ENCODE measurements at places on chromosomes 1 and 21.
A peak's percentile ranks its signal among the peaks of the same experiment; 100 is the strongest.

GRCh38 chr1:102098536-102098935 lies 101.8 kb upstream of the OLFM3 start:
- DNase-seq = peak; percentile 52

DNA sequence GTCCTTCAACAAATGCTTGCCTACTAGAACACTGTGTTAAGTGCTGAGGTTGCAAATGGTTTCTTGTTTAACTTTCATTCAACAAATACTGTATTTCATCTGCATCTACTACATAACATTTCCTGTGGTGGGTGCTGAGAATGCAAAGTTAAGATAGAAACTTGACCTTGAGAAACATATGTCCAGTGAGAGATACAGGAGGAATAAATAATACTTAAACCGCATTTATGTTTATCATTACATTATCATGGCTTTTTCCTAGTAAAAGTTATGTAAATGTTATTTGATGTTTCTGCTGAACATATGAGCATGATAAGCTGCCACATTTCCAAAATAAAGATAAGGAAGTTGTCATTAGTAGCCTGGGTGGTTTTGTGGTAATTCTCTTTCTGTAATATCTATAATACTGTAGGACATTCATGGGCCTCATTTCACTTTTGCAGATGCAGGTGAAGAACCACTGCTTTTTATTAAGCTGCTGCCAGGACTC lies 590.4 kb downstream of the PLPP3 start:
- DNase-seq = no peak

GRCh38 chr1:11568687-11569086 lies 85.5 kb downstream of the FBXO2 start:
- no peak for DNase-seq

DNA sequence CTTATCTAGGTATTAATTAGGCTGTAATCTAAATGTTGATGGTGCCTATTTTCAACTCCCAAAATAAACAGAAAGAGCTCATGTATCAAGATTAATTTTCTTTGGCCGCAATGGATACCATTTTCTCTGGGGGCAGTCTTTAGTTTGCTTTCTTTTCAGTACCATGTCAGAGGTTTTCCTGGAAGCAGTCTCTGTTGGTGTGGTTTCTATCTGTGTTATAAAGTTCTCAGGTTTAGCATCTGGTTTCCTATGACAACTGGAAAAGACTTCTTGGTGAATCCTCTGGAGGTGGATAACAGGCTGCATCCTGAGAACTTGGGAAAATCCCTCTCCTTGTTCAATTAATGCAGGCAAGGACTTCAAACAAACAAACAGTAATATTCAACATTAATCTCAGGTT lies 38.7 kb upstream of the BATF3 start:
- no peak for DNase-seq

GRCh38 chr1:154733621-154734020 lies 125.6 kb upstream of the ADAR start:
- DNase-seq = no peak

DNA sequence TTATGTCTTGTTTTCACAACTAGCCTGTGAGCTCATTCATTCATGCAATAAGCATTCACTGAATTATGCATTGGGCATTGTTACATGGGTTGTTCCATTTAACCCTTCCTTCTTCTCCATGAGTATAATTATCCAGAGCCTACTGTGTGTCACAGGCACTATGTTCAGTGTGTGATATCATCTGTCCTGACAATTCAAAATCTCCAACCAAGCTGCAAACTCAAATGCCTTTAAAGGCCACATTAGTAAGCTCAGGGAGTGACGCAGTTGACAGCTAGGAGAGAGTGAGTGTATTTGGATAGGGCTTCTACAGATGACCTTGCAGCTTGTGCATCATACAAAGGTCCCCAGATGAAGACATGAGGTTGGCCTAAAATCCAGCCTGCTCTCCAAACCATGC lies 289.5 kb downstream of the OMA1 start:
- no peak for DNase-seq

DNA sequence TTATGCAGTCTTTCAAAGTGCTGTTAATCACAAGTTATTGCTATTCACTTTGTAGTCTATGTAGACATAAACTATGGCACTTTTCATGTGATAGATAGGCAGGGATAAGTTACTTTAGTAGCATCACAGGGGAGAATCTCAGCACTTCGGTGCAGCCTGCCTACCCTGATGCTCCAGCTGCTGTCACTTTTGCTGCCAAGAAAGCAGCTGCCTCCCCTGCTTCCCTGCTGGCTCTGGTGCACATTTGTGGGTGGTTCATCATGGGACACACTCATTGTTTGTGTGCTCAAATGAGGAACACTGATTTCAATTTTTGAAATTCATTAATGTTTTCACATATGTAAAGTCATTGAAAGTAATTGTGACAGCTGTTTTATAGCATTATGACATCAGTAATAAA lies 272.6 kb downstream of the S1PR1 start:
- no peak for DNase-seq

- peak; percentile 95 for DNase-seq
Observed at GRCh38 chr1:232891071-232891470, 59.3 kb upstream of the NTPCR start.

DNA sequence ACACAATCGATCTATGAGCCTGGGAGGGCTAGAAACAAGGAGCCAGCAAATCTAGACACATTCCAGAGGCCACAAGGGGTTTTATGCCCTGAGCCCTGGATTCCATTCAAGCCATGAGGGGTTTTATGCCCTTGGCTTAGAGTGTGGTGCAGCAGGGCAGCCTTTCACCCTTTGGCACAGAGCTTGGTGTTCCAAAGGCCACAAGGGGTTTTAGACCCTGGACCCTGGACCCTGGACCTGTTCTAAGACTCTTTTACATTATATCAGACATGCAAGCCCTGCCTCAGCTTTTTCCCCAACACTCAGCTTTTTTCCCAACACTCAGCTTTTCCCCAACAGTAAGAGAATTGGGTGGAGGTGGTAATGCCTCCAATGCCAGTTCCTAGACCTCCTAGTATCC lies 13.3 kb downstream of the MSTO1 start:
- no peak for DNase-seq

DNA sequence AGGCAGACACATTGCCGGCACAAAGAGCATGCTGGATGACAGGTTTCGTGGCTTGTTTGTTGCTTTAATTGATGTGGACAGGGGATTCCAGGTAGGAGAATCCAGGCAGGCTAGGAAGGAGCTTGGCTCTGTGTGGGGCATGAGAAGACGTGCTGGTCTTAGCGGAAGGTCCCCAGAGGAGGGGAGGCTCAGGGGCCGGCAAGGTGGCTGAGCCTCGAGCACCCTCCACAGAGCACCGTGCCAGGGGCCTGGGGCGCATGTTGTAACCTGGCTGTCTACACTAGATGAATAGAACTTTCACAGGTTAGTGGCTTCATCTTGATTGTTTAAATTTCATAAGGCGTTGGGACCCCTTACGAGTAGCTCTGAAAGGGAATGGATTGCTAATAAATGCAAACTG lies 223.1 kb downstream of the CAMTA1 start:
- DNase-seq = no peak

DNA sequence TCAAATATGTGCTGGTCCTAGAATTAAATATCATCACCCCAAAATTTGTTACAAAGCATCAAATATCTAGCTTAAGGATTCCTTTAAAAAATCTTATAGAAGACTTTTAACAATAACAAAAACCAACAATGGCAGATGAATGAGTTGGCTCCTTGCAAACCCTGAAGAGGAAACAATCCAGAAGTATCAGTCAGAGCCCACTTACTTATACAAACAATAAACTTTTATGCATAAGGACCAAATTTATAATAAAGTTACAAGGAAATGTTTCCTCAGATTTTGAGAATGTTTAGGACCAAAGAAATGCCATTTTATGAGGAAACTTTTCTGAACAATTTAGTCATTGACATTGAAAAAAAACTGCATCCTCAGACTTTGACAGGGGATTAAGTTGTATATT lies 52.7 kb downstream of the LPAR3 start:
- no peak for DNase-seq

- no peak for DNase-seq
Observed at GRCh38 chr1:29824025-29824424, 587.7 kb downstream of the PTPRU start.

DNA sequence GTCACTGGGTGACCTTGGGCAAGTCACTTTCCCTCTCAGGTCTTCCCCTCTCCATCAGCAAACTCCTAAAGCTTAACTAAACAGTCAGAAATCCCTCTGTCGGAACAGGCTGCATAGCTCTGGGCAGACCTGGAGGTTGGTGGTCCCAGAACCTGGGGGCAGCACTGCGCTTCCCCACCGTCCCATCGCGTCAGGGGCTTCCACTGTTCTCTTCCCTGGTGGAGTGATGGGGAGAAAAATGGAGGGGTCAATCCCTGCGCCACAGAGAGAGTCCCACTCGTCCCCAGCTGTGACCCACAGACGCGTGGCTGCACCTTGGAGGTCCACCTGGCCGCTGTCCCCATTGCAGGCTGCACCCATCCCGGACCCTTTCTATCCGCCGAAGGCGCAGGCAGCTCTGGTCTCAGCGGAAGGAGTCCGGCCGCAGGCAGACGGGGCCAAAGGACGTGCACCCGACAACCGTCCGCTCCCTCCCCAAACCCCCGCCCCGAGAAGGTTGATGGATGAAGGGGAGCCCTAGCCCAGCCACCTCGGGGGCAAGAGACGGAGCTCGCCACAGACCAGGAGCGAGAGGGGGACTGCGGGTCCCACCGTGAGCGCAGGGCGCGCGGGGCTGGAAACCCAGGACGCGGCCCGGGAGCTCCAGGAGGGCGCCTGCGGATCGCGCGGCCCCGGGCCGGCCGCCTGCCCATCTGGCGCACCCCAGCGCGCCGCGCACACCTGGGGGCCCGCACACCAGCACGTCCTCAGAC lies 588 bp upstream of the WNT3A start:
- DNase-seq = no peak

- no peak for DNase-seq
Observed at GRCh38 chr1:93992954-93993353, 83.7 kb upstream of the GCLM start.

DNA sequence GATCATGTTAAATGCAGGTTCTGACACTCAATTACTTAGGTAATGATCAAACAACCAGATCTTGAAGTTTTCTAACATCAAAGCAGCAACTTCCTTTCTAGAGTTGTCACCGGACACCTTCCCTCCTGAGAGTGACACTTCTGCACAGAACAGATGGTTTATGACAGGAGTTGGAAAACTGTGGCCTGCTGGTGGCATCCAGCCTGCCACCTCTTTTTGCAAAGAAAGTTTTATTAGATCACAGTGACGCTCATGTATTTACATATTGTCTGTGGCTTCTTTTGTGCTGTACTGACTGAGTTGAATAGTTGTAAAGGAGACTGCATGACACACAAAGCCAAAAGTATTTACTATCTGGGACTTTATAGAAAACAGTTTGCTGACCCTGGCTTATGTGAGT lies 28.3 kb downstream of the DDR2 start:
- no peak for DNase-seq

- no peak for DNase-seq
Observed at GRCh38 chr1:172882385-172882784, 168.4 kb downstream of the TNFSF18 start.

GRCh38 chr1:153415850-153416570 lies at the start of gene S100A7A:
Gene S100A7A (plus strand): TSS chr1:153416520. CDS start chr1:153418083, 1,563 bp downstream.
- DNase-seq = no peak

DNA sequence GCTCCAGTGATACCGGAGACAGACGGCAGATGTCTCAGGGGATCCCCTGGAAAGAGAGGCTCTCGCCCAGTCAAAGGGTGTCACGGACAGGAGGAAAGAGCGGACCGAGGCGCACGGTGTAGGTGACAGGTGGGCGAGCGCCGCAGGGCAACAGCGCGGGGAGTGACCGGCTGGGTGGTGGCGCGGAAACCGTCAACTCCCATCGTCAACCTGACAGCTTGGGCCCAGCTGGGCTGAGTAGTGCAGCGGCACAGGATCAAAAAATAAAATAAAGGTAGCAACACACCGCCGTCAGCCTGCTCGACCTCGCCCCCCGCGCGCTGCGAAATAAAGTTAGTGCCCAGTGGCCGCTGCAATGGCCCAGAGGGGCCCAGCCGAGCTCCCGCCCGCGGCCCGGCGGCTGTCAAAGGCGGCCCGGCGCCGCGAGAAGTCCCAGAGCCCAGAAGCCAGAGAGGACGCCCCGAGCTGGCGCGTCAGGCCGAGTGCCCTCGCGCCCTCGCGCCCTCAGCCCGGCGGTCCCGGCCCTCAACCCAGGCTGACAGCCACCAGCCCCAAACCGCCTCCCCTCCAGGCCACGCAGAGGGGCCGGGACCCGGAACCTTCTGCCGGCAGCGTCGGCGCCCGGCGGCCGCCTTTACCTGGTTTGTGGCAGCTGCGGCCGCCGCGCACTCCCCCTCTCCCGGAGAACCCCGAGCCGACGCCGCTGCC lies at the start of gene LYST:
LYST (minus strand) TSS at position 702 of the 708 bp plus-strand sequence. CDS start 36,489 bp downstream, outside the sequence.
- peak; percentile 36 for DNase-seq

DNA sequence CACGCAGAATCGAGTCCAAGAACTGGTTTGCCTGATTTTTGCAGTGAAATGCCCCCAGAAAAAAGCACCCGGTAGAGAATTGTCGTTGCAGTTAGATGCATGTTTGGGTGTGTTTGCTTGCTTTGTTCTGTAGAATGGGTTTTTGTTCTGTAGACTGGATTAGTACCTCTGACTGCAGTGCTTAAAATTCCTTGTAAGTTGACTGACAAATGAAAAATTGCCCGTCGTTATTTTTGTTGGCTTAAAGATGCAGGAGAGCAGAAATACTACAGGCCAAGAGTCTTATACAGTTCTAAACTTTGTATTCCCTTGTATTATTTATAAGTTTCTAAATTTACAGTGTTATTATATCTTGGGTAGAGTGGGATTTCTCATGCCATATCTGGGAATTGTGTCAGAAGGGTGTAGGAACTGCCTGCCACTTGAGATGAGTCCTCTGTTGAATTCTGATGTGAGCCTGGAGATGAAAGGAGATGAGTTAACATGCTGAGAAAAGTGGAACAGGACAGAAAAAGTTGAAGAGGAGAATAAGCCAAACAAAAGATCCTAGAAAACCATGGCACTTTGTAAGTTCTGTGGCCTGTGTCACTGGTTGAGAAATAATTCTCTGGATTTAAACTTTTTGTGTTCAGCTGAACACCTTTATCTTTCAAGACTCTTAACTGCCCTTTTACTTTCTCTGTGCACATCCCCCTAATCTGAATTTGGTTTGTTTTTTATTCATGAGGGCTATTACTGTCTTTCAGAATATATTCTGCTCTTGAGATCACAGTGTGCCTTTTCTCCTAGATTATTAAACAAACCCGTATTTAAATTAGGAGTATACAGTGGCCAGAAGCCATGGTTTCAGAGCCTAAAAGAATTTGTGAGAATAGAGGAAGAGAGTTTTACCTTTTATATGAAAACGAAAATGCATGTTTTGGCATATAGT lies 1.4 kb downstream of the DESI2 start:
- peak; percentile 11 for DNase-seq

DNA sequence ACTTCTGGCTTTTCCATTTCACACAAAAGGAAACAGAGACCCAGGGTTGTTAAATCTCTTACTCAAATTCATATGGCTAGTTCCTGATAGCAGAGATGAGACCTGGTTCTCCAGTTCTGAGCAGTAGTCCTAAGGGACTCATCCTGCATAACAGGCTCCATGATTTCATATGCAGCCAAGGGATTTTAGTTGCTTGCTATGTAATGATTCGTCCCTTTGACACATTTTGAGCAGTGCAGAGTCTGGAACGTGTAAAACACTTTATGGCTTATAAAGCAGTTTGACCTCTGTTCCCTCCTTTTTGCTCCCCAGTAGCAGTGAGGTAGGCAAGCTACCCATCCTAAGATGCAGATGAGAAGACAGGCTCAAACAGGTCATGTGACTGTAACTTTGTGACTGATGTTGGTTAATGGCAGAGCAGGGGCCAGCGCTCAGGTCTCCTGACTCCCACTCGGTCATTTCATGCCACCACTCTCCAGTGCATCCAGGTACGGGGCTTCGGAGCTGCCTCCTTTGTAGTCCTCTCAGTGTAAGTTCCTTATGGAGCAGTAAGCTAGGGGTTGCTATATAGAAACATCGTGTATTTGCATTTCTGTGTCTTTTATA lies 24.2 kb downstream of the CC2D1B start:
- no peak for DNase-seq

Data from renal cortical epithelial cell (primary cell).